ENCODE measurements at places on chromosomes 2 and 18.

- peak; percentile 65 for DNase-seq
These were observed 79.0 kb downstream of the SLC66A3 start for GRCh38 chr2:11234309-11234708.

DNA sequence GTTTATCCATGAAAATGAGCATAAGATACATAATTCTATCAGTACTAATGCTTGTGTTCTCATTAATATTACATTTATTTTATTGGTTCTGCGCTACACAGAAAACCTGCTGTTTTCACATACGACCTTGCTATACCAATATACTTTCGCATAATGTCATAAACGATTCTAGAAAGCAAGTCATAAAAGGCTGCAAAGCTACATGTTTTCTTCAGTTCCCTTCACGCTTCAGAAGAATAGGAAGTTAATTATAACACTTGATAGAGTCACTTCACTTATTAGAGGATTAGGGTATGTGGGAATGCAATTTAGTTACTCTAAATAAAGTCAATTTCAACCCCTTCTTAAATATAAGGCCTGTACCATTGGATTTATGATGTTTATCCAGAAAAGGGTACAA lies 29.0 kb downstream of the PSME4 start:
- DNase-seq: no peak

- DNase-seq: no peak
These were observed 135.6 kb downstream of the CDH2 start for GRCh38 chr18:28041366-28041765.

DNA sequence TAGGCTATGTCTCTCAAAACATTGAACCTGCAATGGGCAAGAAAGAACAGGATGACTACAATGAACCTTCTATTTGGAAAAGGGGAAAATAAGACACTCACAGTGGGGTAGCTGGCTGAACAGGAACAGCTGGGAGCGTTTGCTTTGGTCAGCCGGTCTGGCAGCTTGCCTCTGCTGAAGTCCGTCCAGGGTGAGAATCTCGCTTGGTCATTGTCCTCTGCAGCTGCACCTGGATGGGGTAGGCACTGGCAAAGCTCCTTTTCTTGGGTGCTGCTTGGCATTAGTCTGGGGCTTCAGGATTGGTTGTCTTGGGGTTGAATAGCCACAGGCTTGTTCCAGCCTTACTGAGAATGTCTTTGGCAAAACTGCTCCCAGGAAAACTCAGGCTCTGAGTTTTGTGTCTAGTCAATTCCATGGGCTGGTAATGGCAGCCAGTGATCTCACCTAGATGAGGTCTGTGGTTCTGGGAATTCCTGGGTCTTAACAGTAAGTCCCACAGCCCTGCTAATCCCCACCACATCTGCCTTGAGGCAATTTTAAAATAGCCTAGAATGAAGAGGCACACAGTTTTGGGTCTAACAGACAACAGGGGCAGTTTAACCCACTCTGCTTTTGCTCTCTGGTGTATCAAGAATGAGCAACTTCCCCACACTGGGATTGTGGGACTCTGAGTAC lies 13.4 kb downstream of the NEDD4L start:
- peak; percentile 29 for DNase-seq

DNA sequence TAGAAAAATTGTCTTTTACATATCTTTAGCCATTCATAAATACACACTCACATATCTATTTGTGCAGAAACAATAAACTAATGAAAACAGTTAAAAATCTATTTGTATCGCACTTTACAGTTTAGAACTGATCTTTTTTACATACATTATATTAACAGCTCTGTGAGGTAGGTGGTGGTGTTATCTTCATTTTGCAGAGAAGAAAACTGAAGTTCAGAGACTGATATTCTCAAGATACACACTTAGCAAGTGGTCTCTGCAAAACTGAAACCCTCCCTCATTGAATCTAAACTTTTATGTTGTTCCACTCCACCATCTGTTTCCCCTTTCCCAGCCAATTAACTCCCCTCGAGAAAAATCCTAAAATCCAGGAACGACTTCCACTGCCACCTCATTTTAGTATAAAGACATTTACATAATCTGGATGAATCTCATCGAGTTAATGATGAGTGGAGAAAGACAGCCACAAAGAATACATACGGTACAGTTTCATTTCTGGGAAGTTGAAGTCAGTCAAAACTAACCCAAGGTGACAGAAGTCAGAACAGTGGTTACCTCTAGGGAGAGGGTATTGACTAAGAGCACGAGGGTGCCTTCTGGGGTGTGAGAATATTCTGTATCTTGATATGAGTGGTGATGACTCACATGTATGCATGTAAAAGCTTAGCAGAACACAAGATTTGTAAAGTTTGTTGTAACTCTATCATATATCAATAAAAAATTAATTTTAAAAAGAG lies 524.2 kb upstream of the TCF4 start:
- DNase-seq: no peak

DNA sequence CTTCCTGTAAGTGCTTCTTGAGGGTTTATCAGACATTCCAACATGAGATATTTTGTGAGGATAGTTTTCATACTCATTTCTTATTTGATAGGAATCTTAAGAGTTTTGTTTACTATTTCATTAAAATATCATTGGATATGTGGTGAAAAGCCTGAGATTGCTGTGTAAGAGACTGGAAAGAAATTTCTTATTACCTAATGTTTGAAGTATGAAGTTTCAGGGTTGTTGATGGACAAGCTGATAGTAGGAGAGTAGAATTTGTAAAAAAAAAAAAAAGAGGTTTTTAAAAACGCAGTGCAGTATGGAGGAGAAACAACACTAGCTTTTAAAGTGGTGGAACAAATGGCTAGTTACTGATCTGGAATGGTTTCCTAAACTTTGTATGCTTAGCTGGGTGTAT lies 7.7 kb downstream of the EPB41L5 start:
- no peak for DNase-seq

DNA sequence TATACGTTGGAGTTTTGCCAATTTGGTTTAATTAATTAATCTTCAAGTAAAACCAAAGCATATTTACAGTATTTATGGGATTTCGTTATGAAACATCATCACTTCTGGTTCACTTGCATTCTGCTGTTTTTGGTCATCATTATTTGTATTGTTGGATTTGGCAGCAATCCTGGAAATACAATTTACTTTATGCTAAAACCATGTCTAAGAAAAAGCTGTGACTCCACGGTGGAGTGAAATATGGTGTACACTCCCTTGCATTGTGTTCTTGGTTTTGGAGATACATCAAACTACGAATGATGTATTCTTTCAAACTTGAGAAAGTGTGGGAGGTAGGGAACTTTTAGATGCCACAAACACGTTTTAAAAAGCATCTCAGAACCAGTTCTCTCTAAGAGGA lies 106.4 kb downstream of the CTAGE1 start:
- no peak for DNase-seq
